T-helper 2 cell treated with Interferon-gamma antibody and Interleukin-4, amounts not matched to agents 100 ng/mL and 5 ng/mL, for 36 hours (primary cell): ENCODE measurements at places on chromosomes 3 and 15. TPM values are rescaled to one million over a fixed set of nuclear protein-coding genes. Genes with fewer than 3 reads are reported as not detected.

The GPR171 gene
- total RNA-seq = 154 and 170 TPM in 2 replicates

The ERC2 gene
- total RNA-seq = 0.11 and 0.20 TPM in 2 replicates

The GPR149 gene
- total RNA-seq = not detected in 2 replicates

The C3orf20 gene
- 0.20 and 0.30 TPM in 2 replicates for total RNA-seq

The RLBP1 gene
- total RNA-seq = not detected in 2 replicates

The CPB1 gene
- not detected in 2 replicates for total RNA-seq

The ROPN1 gene
- total RNA-seq = not detected in 2 replicates

The COX5A gene
- 281 and 287 TPM in 2 replicates for total RNA-seq

The ZIC1 gene
- total RNA-seq = not detected in 2 replicates

The ARL6IP5 gene
- 156 and 160 TPM in 2 replicates for total RNA-seq

The CAND2 gene
- 1.1 and 1.7 TPM in 2 replicates for total RNA-seq

The SSUH2 gene
- total RNA-seq = 0.27 and 0.43 TPM in 2 replicates

The C15orf62 gene
- total RNA-seq = 0.89 and 1.4 TPM in 2 replicates

The GCSAM gene
- total RNA-seq = 2.3 and 2.8 TPM in 2 replicates

The GOLGA8G gene
- 0.05 TPM in 1 of 2 replicates, not detected in the other for total RNA-seq

The EPB42 gene
- total RNA-seq = not detected in 2 replicates

The P3H2 gene
- not detected in 2 replicates for total RNA-seq

The HEXA gene
- 76.8 and 83.1 TPM in 2 replicates for total RNA-seq

The FOXL2NB gene
- not detected in 2 replicates for total RNA-seq

The ABHD10 gene
- total RNA-seq = 31.2 and 35.8 TPM in 2 replicates

The GRK7 gene
- not detected in 2 replicates for total RNA-seq

The GRIP2 gene
- total RNA-seq = not detected in 2 replicates

The MUC4 gene
- 0.34 and 0.39 TPM in 2 replicates for total RNA-seq

The TMEM45A gene
- total RNA-seq = 0.32 and 0.68 TPM in 2 replicates

The KIF15 gene
- total RNA-seq = 43.3 and 44.8 TPM in 2 replicates

The VILL gene
- 19.8 and 20.2 TPM in 2 replicates for total RNA-seq

The SLC27A2 gene
- 29.2 and 30.0 TPM in 2 replicates for total RNA-seq

The KCNMB2 gene
- not detected in 2 replicates for total RNA-seq

The HIGD1A gene
- total RNA-seq = 67.0 and 70.5 TPM in 2 replicates
